Suprapubic skin (tissue), 4 donors: ENCODE measurements at places on chromosomes 2 and 18. TPM values are rescaled to one million over a fixed set of nuclear protein-coding genes. Genes with fewer than 3 reads are reported as not detected.

DNA sequence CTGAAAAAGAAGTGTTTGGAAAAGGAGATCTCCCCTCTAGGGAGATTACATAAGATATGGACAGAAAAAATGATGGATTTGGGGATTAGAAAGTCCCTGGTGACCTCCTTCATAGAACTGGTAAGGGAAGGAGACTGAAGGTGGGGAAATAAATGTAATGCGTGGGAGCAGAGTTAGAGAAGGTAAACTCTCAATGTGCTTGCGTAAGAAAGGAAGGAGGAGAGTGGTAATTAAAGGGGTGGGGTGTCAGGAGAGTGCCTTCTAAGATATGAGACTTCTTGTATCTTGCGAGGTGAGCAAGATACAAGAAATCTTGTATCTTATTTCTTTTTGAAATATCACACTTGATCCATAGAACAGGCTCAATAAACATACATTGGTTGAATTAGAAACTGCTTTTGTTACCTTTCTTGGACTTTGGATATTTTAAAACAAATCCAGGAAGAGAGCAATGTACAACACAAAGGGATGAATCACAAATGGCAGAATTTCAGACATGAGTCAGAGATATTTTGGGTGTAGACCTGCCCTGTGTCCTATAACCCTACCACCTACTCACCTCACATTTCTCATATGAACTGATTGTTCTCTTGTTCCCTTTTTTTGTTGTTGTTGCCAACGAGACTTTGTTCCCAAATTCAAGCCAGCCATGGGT, 342.4 kb downstream of the INSIG2 start:
- no peak for DNase-seq
- no peaks in the 10 kb centered on the region for H3K36me3 ChIP-seq
- H3K4me3 ChIP-seq: no peak overlapping the region
- no peaks in the 10 kb centered on the region for H3K27me3 ChIP-seq
- no peak overlapping the region for H3K27ac ChIP-seq

DNA sequence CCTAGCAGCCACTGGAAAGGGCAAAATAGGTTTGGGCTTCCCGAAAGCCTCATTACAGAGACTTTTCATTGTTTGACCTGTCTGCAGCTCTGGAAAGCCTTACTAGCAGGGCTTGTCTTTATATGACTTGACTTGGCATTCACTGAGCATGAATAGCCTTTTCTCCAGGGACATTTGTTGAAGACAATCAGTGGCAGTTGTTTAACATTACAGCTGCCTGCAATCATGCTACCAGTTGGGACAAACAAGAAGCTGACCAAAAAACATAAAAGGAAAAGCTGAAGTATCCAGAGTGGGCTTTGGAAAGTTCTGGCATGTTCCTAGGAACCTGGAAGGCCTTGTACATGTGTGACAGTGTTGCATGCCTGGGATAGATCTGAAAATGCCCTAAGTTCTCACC, 121.4 kb downstream of the KCNF1 start:
- no peaks in the 10 kb centered on the region for H3K4me1 ChIP-seq
- H3K36me3 ChIP-seq: no peaks in the 10 kb centered on the region
- no peak for DNase-seq
- no peaks in the 10 kb centered on the region for H3K27me3 ChIP-seq
- no peak overlapping the region for H3K27ac ChIP-seq

GRCh38 chr2:20196053-20196656, 28.8 kb downstream of the SDC1 start:
- no peak overlapping the region for H3K4me3 ChIP-seq
- no peak for DNase-seq
- no peaks in the 10 kb centered on the region for H3K36me3 ChIP-seq
- peak overlapping the region; percentile 75 for H3K27ac ChIP-seq

DNA sequence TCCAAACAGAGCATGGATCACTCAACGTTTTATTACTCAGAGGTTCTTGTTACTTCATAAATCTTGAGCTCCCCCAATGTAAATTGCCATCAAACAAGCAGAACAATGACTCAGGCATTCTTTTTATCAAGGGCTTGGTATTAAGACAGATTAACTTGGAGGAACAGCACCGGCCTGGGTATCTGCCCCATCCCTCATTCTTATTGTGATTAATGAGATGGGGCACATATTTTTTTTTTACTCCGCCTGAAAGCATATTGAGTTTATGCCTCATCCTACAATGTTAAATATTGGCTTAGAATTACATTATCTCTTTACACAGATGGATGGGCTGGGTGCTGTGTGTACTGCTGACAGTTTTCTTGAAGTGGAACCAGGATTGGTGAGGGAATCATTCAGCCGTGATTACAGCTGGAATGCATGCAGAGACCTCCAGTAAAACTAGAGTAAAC, 387.3 kb downstream of the CLIP4 start:
- DNase-seq: no peak
- peaks cover 16% of the 10 kb centered on the region for H3K27me3 ChIP-seq
- no peak overlapping the region for H3K4me3 ChIP-seq
- no peaks in the 10 kb centered on the region for H3K36me3 ChIP-seq

DNA sequence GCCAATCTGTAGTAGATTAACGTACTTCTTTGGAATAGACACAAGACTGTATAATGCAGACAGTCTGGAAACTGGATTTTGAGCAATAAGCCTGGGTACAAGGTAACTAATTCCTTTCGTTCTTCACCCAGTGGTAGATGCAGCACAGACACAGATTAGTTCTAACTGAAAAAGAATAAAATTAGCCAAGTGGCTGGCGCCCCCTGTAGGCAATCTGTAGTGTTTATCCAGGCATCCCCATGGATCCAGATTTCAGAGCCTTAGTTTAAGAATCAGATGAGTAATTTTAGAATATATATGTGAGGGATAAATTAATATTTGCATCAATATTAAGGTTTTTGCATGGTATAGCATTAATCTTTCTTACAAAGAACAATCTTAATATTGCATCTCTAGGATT, 563.9 kb downstream of the DCC start:
- H3K4me3 ChIP-seq: no peak overlapping the region
- H3K4me1 ChIP-seq: no peaks in the 10 kb centered on the region
- H3K27ac ChIP-seq: no peak overlapping the region
- H3K27me3 ChIP-seq: no peaks in the 10 kb centered on the region

GRCh38 chr2:171383134-171383533, 50.7 kb downstream of the METTL8 start:
- H3K27ac ChIP-seq: no peak overlapping the region
- H3K4me3 ChIP-seq: no peak overlapping the region
- no peaks in the 10 kb centered on the region for H3K36me3 ChIP-seq
- H3K4me1 ChIP-seq: no peaks in the 10 kb centered on the region

DNA sequence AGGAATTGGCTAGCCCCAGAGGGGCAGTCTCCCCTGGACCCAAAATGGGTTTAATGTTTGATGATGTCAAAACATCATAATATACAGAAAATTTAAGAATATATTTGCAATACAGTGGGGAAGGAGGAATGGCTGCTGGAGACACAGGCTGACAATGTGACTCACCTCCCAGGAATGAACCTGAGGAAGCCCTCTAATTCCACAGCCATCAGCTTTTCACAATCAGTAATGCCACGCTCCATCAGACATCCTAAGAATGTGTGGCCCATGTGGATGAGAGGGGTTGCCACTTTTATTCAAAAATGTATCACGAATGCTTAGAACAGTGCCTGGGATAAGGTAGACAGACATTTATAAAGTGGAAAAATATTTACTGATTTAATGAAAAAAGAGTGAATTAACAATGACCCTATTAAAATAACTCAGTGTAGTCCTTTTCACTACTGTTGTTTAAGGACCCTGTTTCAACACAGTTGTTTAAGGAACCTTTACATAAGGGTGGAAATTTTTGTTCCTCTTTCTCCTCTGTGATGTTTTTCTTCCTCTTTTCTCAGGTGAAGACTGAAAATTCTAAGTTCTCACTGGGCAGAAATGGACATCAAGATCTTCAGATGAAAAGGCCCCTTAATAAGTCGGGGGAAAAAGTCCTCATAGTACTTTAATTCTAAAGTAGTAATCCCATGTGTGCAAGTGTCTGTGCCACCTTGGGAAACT, 17.5 kb upstream of the TMEM163 start:
- no peaks in the 10 kb centered on the region for H3K4me1 ChIP-seq
- H3K27me3 ChIP-seq: no peaks in the 10 kb centered on the region
- H3K4me3 ChIP-seq: no peak overlapping the region
- DNase-seq: no peak
- H3K36me3 ChIP-seq: no peaks in the 10 kb centered on the region

DNA sequence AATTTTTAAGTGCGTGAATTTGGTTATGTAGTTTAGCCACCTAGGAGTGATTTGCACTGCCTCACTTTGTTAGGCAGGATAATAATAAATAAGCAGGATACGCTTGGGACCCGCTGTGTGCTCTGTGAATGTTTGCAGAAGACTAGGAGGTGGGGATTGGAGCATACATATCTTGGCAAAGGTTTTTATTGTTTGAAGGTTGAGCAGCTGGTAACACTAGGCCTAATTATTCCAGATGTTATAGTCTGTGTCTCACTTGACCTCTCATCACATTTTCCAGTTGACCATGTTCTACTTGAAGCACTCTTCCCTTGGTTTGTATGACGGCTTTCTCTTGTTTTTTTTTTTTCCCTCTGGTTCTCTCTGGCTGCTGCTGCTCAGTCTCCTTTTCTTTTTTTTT, 42.7 kb downstream of the FHOD3 start:
- no peak overlapping the region for H3K4me3 ChIP-seq
- no peaks in the 10 kb centered on the region for H3K4me1 ChIP-seq
- no peak overlapping the region for H3K27ac ChIP-seq
- no peak for DNase-seq

DNA sequence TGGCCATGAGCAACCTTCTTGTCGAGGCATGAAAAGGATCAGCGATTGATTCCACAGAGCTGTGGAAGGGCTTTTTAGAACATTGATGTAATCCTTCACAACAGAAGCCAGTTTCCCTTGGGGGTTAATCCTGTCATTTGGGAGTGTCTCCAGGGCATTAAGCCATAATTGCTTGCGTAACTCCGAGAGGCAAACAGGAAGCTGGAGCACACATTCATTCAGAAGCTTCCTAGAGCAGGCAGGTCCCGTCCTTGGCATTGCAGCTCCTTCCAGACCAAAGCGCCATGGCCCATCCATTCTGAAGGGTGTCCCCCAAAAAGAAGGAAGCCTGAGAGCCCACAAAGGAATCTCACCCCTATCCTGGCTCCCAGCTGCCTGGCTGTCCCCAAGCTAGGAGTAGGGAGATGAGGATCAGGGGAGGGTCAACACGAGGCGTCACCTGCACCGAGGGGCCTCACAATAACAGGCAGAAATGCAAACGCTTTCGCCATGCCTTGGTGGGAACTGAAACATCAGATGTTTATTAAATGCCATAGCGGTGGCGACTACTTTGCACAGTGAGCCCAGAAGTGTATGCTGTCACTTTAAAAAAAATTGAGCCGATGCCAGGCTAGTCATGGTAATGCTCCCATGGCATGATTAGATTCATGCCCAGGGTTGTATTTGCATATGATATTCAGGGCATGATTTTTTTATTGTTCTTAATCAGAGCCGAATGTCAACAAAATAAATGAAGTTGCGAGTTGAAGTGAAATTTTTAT, 339.4 kb downstream of the BCL11A start:
- peak overlapping the region; percentile 36 for H3K4me3 ChIP-seq
- peaks cover 34% of the 10 kb centered on the region for H3K4me1 ChIP-seq
- H3K27me3 ChIP-seq: no peaks in the 10 kb centered on the region
- DNase-seq: no peak

DNA sequence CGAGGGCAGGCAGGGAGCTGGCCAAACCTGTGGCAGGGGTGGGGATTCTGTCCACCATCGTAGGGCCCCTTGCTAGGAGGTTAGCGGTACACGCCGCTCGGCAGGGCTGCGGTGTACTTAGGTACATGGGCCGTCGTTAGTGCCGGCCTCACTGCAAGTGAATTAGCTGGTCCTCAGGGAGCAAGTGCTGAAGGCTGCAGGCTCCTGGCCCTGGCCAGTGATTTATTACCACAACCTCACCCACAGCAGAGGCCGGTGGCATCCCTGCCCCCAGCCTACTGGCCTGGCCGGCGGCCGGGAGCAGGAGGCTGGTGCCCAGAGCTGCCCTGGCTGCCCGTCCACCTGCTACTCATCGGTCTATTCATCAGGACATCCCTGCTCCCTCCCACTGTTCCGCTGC, 19.6 kb upstream of the PTMA start:
- no peaks in the 10 kb centered on the region for H3K27me3 ChIP-seq
- DNase-seq: no peak
- no peak overlapping the region for H3K4me3 ChIP-seq
- H3K36me3 ChIP-seq: no peaks in the 10 kb centered on the region
- peaks cover 7% of the 10 kb centered on the region for H3K4me1 ChIP-seq

DNA sequence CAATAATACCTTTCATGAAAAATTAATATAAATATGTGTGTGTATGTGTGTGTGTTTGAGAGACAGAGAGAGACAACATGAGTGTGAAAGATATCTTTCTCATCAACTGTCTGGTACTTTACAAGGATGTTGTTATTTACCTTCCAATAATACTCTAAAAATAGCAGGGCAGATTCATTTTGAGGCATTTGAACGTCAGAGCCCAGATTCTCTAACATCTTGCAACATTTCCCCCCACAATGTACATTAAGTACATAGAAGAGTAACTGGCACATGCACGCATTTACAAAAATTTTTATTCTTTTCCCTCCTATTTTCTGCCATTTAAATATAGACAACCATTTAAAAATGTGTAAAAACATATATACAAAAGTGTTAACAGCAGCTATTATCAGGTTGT, 100.9 kb downstream of the PID1 start:
- H3K27ac ChIP-seq: no peak overlapping the region
- peaks cover 4% of the 10 kb centered on the region for H3K4me1 ChIP-seq
- H3K27me3 ChIP-seq: no peaks in the 10 kb centered on the region
- H3K4me3 ChIP-seq: no peak overlapping the region
- no peaks in the 10 kb centered on the region for H3K36me3 ChIP-seq

- no peaks in the 10 kb centered on the region for H3K27me3 ChIP-seq
- no peak overlapping the region for H3K4me3 ChIP-seq
- peaks cover 3% of the 10 kb centered on the region for H3K36me3 ChIP-seq
- H3K27ac ChIP-seq: no peak overlapping the region
- H3K4me1 ChIP-seq: peaks cover 55% of the 10 kb centered on the region
Measured at GRCh38 chr2:105391058-105391627, 7.7 kb downstream of the FHL2 start.

DNA sequence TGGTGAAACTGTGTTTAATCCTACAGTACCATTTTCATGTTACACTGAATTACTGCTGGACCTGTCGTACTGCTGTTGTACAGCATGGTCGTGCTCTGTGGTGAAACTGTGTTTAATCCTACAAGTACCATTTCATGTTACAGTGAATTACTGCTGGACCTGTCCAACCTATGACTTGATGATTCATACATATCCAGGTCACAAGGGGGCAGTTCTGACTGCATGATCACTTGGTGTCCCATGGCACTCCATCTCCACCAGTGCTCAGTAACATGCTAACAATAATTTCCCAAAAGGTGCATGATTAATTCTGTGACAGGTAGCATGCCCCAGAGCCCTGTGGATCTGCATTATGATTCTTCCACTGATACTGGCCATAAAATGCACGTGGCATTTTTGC, 101.6 kb downstream of the ADCYAP1 start:
- no peaks in the 10 kb centered on the region for H3K27me3 ChIP-seq
- no peaks in the 10 kb centered on the region for H3K36me3 ChIP-seq
- H3K27ac ChIP-seq: no peak overlapping the region
- no peaks in the 10 kb centered on the region for H3K4me1 ChIP-seq
- DNase-seq: no peak

- H3K36me3 ChIP-seq: no peaks in the 10 kb centered on the region
- peaks cover 17% of the 10 kb centered on the region for H3K4me1 ChIP-seq
- DNase-seq: no peak
- no peaks in the 10 kb centered on the region for H3K27me3 ChIP-seq
- H3K4me3 ChIP-seq: no peak overlapping the region
- no peak overlapping the region for H3K27ac ChIP-seq
Measured at GRCh38 chr18:35027206-35027605, 14.0 kb upstream of the MAPRE2 start.

Gene RNF144A
- total RNA-seq: 25.4 TPM

Gene TMEM247
- total RNA-seq: not detected

Gene SERPINB13
- total RNA-seq: 16.3 TPM

Gene SERPINB4
- total RNA-seq: 0.44 TPM
